ENCODE measurements at places on chromosomes 1 and 21.

DNA sequence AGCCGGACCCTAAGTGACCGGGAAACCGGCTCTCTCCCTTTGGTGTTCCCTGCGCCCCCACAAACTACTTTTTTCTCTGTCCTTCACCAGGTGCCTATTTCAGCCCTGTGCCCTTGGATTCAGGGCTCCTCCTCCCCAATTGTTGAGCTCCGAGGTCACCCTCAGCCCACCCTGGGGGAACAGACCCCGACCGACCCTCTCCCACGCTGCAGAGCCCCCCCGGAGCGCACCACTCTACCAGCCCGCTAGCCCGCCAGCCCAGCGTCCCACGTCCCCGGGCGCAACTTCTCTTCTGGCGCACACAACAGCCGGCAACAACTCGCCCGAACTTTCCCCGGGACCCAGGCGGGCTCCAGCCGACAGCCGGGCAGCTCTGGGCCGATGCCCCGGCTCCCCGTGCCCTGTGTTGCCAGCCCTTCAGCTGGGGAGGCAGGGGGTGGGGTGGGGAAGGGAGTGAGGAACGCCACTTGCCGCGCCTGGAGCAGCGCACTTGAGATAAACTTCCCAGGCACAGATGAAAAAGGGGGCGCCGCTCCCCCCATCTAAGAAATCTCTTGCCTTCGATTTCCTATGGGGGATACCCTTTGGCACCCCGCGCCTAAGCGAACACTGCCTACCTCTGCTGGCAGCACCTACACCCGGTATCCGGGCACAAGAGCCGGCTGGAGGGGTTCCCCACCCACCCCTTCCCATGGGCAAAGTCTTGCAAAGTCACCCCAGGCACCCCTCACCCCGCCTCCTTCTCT is 997 bp downstream of the CASZ1 start:
- DNase-seq = no peak

- DNase-seq = no peak
Observed at GRCh38 chr1:91026320-91026719, 4.5 kb upstream of the ZNF644 start.

DNA sequence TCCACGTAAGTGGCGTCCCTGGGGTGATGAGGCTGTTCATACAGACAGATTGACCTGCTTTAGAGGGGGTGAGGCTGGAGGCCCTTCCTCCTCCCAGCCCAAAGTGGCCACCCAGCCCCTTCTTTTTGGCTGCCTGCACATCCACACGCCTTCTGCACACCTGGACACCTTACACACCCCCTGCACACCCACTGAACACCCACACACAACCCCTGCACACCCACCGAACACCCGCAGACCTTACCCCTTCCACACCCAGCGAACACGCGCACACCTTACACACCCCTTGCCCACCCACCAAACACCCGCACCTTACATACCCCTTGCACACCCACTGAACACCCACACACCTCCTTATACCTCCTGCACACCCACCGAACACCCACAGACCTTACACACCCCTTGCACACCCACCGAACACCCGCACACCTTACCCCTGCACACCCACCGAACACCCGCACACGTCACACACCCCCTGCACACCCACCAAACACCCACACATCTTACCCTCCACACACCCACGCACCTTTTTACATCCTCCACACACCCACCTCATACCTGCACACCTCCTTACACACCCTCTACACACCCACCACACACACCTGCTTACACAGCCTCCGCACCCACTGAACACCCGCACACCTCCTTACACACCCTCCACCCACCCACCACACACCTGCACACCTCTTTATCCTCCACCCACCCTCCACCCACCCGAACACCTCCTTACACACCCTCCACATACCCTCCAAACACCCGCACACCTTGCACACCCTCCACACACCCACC is 37.7 kb downstream of the COQ8A start:
- DNase-seq = no peak

- DNase-seq = no peak
Observed at GRCh38 chr1:7468248-7468647, 302.8 kb upstream of the VAMP3 start.

GRCh38 chr1:43653893-43654292 is 3.9 kb downstream of the KDM4A start:
- DNase-seq = no peak

DNA sequence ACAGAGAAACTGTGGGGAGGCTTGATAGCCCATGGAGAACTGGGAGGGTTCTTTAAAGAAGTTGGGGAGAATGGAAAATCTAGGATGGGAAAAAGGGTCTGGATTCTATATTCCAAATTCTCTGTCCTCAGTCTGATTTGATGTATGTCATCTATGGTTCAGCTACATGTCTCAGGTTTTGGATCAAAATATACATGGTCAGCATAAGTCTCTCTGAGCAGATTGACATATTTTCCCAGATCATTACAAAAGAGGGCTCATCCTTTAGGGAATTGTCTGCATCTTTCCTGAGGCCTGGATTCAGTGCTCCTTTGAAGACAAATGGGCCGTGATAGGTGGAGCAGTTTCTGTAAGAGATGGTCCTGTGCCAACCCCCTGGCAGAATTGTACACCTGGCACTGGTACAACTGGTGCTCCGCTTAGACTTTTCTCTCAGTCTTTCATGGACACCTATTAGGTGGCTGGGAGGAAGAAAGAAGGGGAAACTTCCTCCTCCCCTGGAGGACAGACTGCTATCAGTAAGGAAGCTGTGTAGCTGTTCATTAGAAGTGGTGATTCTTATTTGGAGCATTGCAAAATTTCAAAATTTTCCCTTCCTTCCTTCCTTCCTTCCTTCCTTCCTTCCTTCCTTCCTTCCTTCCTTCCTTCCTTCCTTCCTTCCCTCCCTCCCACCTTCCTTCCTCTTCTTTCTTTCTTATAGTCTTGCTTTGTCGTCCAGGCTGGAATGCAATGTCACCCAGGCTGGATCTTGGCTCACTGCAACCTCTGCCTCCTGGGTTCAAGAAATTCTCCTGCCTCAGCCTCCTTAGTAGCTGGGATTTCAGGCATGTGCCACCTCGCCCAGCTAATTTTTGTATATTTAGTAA is 26.1 kb upstream of the RGL1 start:
- DNase-seq = no peak

DNA sequence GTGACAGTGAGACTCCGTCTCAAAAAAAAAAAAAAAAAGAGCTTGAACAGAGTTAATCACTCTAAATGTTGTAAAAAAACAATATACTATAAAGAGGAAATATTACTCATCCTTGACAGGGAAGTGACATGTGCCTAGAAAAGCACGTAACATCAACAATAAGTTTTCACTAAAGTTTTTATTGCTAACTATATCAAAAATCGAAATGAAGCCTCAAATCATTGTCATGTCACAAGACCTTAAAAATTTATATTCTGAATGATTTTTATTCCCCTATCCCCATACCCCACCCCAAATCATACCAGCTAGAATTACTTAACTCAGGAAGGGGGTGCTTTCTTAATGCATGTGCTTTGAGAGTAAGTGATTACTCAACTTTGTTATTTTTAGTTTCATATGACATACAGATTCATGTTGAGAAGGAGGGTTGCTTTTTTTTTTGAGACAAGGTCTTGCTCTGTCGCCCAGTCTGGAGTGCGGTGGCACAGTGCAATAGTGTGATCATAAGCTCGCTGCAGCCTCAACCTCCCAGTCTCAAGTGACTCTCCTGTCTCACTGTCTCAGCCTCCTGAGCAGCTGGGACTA is 53.6 kb upstream of the MUTYH start:
- no peak for DNase-seq

DNA sequence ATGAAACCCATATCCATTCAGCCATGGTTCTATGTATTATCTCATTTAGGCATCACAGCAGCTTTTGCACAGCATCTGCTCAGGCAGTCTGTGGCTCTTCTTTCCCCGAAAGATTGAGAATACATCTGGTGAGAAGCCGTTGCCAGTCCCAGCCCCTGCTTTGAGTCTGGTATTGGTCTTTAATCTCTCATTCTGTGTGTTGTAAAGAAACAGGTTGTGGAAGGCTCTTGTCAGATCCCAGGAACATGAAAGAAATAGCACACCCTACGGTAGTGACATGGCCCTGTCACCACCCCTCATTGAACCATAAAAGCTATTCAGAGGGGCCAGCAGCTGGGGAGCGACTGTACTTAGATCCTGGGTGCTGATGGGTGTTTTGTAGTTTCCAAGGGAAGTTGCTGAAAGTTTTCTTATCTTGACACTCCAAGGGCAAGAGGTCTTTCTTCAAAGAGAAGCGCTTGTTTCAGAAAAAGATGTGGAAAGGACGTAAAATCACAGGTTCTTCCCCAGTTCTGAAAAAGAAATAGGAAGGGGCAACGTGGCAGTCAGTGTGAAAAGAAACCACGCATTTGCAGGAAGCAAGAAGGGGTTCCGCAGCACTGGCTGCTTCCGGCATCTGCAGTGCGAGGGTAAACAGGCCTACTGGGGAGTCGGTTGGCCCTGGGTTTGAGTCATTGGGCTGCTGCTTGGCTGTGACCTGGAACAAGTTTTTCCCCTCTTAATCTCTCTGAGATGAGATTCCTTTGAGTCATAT is 145.0 kb downstream of the DHRS3 start:
- no peak for DNase-seq

DNA sequence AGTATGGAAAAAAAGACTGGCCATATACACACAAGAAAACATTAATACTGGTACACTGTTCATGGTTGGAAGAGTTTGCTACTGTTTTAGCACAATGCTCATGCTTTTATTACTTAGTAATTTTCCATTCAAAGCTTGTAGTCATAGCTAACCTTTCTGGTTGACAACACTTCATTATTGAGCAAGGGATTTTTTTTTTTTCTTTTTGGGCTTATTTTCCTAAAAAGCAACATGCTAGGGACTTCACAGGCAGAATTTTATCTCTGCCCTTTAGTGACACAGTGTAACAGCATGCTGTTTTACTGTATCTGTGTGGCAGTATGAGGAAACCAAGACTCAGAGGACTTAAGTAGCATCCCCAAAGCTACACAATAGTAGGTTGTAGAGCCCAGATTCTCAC is 58.5 kb downstream of the FGGY start:
- DNase-seq = no peak

DNA sequence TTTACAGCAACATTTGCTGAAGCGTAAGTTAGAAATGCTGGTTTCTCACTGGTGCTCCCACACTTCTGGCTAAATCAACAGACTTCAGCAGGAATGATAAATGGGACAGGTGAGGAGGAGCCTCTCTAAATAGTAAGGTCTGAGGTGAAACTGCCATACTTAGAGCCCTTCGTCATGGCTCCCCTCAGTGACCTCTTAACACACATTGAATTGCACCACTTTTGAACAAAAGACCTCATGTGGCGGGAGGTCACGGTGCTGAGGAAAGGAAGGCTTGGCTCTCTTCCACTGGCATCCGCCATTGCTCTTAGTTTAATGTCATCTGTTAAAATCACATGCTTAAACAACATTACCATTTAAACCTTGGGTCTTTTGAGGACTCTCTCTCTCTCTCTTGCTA is 3.4 kb downstream of the MAP3K7CL start:
- no peak for DNase-seq

- DNase-seq = no peak
Observed at GRCh38 chr1:24369199-24369598, 44.4 kb downstream of the STPG1 start.

GRCh38 chr1:184624051-184624450 is 130.6 kb downstream of the EDEM3 start:
- no peak for DNase-seq

- no peak for DNase-seq
Observed at GRCh38 chr1:115277276-115277675, 60.8 kb downstream of the NGF start.

DNA sequence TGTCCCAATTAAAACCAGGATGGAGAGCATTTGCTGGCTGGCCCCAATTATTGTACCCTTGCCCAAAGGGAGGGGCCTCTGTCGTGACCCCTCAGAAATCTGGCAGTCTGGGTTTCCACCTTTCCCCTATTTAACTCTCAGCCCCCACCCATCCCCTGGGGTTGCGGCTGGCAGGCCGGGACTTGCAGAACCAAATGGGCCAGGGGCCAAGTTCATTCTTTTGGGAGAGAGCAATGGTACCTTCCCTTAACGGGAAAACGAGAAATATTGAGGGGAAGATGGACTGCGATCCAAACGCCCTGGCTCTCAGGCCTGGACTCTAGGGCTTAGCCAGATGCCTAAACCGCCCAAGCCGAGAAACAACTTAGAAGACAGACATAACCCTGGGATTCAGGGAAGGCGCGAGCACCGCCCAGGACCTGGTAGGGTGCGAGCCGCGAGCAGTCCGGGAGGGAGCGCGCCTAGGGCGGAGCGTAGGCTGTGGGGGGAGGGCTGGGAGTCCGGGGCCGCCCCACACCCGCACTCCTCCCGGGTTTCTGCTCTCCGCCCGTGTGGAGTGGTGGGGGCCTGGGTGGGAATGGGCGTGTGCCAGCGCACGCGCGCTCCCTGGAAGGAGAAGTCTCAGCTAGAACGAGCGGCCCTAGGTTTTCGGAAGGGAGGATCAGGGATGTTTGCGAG is at the start of gene SLC27A3:
Gene SLC27A3, plus strand, starts transcription at position 628 of the 678 bp plus-strand sequence. CDS start 91 bp downstream, outside the sequence.
- no peak for DNase-seq

DNA sequence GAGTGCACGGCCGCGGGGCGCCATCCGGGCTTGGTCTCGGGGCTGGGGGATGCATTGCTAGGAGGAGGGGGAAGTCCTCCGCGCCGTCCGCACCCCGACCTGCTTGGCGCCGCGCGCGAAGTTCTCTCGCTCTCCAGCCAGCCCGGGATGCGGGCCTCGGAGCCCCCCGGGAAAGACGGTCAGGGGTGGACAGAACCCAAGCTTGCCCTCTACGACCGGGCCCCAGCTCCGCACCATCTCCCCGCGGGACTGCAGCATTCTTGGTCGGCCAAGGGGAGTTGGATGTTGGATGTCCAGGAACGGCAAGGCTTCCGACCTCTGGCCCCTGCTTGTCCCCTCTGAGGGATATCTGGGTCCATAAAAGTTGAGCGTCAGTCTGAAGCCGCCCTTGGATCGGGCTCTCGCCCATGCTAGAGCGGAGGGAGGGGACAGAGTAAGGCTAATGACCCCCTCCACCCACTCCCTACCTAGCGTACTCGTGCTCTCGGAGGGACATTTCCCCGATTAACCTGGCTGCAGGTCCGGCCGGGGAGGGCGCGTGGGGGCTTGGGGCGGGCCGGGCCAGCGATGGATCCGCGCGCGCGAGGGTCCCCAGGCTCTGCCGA is 522 bp downstream of the DISP3 start:
- DNase-seq = no peak

DNA sequence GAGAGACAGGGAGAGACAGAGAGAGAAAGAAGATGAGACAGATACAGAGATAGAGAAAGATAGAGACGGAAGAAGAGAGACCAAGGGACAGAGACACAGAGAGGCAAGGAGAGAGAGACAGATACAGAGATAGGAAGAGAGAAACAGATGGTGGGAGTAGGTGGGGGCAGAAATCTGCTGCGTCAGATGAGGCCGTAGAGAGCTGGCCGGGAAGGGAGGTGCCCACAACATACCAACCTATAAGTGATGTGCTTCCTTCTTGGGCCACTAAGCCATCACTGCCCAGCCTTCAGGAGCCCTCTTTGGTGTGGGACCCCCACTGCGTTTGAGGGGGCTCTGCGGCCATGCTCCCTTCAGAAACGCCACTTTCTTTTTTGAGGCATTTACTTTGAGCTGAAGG is 307.6 kb upstream of the VAMP3 start:
- DNase-seq = no peak

DNA sequence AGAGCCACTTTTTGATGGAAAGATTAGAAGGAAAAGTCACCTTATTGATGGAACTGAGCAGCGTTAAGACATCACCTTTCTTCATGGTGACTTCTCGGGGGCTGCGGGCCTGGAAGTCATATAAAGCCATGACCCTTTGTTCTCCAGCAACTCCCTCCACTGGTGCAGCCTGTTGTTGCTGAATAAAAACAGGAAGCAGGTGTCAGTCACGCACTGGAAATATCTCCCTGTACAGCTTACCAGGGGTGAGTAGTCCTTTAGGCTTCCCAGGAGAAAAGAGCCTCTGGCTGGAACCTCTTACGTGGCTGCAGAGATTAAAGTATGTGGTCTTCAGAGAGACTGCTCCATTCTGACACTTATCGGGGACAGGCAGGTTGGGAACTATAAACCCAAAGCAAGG is 31.9 kb downstream of the SPTA1 start:
- DNase-seq = no peak

All from retinal pigment epithelial cell (primary cell).